Esophagus squamous epithelium (tissue), 5 donors: ENCODE measurements at places on chromosomes 12 and 14.

DNA sequence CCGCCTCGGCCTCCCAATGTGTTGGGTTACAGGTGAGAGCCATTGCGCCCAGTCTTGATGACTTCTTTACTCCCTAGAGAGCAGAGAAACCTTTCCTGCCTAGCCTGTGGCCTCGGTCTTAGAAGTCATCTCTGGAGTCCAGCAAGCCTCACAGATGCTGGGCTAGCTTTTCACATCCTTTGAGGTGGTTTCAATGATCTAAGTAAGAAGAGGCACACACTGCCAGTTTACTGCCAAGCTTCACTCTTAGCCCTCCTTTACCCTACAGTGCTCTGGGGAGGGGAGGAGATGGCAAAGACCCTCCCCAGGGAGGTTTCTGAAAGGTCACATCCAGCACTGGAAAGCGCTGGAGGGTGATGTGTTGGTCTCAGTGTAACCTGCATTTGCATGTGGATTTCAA, 304.8 kb downstream of the PCNX1 start:
- no peak for DNase-seq

DNA sequence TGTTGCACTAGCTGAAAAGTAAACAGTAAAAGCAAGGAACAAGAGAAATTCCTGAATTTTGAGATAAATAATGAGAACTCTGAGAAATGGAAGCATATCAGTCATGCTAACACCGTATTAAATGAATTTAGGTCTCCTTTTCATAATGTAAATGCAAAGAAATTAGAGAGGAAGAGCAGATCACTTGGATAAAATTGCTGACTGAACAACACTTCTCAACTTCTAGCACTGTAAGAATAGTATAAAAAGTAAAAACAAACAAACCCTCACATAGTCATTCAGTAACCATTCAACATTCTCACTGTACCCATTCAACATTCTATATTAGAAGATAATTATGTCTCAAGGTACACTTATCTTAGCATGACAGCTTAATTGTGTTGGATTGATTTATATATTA, 217.3 kb upstream of the LRFN5 start:
- no peak for DNase-seq

DNA sequence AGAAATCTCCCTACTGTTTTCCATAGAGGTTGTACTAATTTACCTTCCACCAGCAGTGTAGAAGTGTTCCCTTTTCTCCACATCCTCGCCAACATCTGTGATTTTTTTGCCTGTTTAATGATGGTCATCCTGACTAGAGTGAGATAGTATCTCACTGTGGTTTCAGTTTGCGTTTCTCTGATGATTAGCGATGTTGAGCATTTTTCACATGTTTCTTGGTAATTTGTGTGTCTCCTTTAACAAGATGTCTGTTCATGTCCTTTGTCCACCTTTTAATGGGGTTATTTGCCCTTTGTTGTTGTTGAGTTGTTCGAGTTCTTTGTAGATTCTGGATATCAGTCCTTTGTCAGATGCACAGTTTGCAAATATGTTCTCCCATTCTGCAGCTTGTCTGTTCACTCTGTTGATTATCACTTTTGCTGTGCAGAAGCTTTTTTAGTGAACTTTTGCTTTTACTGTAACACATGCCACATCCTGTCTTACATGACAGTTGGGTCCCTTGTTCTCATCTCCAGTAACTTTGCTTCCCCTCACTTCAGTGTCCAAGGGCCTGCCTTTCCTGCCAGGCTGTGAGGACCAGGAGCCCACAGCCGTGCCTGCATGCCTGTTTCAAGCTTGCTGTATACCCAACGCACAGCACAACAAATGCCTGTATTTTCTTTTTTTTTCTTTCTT, 64.9 kb downstream of the SPRING1 start:
- DNase-seq: no peak

GRCh38 chr12:104686196-104686595, 229.4 kb downstream of the CHST11 start:
- no peak for DNase-seq
